ENCODE measurements at places on chromosomes 3 and 15.

GRCh38 chr15:72153269-72154000, 35.2 kb downstream of the SENP8 start:
- no peak for DNase-seq

DNA sequence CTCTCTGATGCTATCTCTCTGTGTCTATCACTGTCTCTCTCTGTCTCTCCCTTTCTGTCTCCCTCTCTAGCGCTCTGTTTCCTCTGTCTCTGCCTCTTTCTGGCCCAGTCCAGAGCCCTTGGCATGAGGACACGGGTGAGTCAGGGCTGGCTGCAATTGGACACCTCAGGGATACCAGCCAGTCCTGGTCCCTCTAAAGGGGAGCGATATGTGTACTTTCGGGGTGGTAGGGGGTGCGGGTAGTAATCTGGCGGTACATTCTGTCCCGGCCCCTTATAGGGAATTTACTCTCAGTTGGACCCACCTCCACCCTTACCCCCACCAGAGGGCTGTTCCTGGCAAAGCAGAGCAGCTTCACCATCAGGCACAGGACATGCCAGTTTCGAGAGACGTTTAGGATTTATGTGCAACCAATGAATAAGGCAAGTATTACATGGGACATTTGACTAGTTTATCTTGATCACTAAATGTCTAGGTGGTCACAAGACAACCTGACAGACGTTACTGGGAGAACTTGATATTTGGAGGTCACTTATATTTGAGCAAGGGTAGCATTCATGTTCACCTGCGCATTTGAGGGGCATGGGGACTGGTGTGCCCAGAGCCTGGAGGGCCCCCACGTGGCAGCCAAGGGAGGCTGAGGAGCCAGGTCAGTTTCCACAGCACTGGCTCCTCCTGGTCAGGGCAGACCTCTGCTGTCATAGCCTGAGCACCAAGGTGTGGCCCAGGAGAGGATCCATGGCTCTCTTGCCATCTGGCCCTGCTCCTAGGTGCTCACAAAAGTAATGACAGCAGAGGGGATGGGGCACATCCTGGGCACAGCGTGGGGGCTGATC, 256.1 kb downstream of the PLCL2 start:
- no peak for DNase-seq

- DNase-seq = no peak
Measured at GRCh38 chr15:45794304-45794703, 159.5 kb downstream of the SQOR start.

DNA sequence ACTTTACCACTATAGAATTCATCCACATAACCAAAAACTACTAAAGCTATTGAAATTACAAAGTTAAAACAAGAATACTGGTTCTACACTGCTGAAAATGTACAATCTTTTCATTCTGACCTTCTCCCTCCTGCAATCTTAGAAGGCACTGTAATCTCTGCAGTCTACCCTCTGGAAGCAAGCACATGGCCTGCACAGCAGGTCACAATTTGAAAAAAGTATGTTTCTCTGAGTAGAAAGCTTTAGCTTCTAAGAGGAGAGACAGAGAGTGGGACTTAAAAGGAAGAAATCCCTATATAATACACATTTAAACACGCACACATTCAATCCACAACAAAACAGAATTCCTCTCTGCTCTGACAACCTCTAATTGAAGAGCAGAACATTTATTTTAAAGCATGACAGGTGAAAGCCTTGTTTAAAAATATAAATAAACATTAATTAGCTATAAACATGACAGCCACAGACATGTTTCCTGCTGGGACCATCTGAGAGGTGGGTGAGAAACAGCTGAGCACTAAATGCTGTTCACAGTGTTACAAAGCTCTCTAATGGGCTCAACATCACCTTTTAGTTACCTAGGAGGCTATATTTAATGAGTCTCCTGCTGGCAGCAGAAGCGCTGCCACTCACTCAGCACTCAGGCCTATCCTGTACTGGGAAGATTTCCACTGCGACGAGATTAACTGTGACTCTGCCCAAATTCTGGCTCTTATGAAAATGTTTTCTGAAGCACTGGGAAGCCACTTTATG, 447.4 kb downstream of the AGBL1 start:
- no peak for DNase-seq

DNA sequence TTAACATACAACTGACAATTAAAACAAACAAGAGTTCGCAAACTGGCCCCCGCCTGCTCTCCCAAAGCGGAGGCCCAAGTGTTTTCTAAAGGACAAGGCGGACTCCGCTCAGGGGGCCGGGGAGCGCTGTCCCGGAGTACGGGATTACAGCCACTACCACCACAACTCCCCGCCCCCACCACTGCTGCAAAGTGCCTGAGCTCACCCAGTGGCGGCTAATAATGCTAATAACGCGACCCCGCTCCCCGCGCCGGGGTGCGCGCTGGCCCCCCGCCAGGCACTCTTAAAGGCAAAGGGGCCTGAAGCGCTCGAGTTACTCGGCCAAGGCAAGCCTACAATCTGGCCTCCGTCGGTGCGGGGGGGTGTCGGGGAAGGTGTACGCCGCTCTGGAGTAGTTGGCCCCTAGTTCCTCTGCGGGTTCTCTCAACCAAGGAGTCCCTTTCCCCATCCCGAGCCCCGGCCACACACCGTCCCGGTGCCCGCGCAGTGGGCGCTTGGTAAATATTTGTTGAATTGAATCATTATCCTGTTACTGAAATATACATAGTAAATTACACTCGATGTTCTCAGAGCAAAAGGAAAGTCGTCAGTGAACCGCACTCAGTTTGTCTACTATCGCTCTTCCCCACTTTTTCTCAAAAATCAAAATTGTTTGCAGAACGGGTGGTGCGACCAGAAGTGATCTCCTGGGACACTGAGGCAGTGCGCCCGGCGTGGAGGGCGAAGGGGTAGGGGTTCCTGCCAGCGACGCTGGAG, 827 bp downstream of the WNT5A start:
- no peak for DNase-seq

GRCh38 chr3:194087995-194088855, 47.7 kb upstream of the HES1 start:
- no peak for DNase-seq

DNA sequence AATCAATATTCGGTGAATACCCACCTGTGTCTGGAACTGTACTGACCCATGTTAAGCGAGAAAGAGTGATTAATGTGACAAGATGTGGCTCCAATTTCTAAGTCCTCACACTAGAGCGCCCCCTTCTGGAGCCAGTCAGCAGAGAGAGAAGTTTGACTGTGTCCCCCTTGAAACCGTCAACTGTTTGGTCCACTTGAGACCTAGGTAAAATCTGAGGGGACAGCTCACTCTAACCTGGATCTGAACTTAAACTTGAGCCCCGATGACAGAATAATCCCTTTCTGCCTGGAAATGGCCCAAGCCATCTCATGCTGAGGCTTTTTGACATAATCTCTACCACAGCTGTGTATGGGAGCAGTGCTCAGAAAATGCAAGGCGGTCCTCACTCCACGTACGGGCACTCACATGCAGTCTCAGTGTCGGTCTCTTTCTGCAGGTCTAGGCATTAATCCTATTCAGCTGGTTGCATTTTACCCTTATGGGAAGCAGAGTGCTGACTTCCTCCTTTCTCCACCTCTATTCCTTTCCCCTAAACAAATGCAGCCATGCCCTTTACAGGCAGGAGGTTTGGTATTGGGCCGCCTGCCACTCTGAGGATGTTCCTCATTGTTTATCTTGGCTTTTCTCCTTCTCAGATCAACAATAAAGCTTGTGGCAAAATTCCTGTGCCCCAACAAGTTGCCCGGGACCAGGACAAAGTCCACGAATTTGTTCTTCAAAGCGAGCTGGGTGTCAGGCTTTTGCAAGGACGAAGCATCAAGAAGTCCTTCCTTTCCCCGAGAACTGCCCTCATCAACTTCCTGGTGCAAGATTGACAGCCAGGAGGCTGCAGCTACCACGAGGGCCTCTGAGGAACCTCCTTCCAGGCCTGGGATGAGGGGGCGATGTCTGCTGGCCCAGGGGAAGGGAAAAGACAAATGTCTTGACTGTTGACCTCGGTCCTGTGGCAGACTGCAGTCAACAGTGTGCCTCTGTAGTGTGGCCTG, 47.5 kb upstream of the LIMD1 start:
- DNase-seq = no peak

DNA sequence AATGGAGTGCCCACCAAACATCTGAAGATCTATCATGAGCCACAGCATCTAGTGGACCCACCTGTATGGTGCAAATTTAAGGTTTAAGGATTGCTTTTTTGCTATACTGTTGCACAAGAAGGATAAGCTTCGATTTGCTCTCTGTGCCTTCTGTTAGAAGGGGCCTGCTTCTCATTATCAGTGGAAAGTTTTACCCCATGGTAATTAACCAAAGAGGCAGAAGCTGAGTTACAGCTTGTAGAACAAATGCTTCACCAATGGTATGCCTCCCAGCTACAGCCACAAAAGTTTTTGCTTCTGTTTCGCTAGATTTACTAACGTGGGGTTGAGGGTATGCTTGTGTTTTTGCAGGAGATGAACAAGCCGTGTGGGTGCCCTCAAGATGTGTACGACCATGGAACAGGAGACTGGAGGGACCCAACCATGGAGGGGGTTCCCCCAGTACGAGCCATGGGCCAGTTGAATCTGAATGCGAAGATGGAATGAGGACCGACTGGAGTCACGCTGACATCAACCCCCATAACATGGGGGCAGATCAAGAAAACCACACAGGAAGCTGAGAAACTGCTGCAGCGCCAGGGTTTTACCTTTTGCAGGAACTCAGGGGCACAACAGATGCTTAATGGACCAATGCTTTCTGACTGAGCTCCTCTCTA, 43.5 kb downstream of the ACAD9 start:
- DNase-seq = no peak

DNA sequence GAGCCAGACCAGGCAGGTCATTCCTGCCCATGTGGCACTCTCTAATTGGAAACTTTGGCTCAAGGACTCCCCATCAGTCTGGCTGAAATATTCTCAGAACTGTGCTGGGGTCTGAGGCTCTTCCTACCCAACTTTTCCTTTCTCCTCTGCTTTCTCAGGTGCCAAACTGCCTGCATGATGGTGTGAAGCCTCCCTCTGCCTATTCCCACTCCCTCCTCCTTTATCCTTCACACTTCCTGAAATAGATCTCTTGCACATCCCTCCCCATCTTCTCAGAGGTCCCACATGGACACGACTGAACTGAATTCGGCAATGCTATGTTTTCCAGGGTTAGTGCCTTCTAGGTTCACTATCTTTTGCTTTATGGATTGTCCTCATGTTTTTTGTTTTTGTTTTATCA, 12.5 kb downstream of the LIPH start:
- DNase-seq = no peak

- DNase-seq = no peak
Measured at GRCh38 chr15:75211436-75212199, 9.9 kb downstream of the C15orf39 start.

DNA sequence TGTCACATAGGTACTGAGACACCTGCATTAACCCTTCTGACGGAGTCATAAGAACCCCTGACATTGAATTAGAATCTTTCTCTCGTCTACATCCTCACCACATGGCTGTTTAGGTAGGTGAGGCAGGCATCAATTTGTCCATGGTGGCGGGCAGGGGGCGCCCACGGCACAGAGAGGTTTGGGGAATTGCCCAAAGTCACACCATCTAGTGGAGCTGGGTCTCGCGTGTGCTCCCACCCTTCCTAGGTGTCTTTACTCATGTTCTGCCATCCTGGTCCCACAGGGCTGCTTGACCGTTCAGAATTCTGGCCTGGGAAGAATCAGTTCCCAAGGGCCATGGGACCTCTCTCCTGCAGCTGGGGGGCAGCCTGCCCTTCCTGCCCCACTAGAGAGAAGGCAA, 14.7 kb upstream of the DLL4 start:
- DNase-seq = no peak

DNA sequence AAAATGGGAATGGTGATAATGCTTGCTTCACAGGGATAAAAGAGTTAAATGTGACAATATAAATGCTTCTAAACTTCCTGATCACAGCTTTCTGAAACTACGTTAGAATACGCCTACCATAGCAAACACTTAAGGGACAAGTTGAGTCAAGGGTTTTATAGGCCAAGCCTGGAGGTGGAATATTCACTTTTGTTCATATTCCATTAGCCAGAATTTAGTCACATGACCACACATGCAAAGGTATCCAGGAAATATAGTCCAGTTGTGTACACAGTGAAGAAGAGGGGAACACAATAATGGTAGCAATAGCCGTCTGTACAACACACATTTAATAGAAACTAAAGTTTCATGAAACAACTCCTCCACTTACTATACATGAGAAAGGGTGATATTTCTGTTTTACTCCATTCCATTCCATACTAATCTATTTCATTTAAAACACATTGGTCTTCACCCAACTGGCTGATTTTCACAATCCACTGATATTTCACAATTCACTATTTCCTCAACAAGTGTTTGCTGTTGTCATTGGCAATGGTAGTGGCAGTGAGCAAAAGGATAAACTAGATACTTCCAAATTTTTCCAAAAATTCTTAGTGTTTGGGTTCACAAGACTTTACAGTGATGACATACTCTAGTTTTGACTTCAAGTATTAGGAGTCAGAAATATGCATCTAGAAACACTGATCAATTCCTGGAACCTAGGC, 270.9 kb downstream of the ERC2 start:
- DNase-seq = no peak

DNA sequence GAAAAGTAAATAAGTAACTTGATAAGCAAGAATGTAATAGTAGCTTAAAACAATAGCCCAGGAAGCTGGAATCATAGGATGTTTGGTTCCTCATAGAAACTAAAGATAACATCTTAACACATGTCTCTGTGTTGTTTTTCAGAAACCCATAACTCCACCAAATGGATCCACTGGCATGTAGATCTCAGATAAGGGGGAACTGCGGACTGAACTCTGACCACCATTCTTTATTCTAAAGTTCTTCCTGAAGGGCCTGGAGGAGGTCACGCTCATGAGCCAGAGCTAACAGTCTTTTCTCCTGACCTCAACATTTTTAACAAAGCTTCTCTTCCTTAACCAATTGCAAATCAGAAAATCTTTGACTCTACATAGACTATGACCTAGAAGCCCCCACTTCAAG, 101.9 kb downstream of the SOX14 start:
- DNase-seq = no peak

DNA sequence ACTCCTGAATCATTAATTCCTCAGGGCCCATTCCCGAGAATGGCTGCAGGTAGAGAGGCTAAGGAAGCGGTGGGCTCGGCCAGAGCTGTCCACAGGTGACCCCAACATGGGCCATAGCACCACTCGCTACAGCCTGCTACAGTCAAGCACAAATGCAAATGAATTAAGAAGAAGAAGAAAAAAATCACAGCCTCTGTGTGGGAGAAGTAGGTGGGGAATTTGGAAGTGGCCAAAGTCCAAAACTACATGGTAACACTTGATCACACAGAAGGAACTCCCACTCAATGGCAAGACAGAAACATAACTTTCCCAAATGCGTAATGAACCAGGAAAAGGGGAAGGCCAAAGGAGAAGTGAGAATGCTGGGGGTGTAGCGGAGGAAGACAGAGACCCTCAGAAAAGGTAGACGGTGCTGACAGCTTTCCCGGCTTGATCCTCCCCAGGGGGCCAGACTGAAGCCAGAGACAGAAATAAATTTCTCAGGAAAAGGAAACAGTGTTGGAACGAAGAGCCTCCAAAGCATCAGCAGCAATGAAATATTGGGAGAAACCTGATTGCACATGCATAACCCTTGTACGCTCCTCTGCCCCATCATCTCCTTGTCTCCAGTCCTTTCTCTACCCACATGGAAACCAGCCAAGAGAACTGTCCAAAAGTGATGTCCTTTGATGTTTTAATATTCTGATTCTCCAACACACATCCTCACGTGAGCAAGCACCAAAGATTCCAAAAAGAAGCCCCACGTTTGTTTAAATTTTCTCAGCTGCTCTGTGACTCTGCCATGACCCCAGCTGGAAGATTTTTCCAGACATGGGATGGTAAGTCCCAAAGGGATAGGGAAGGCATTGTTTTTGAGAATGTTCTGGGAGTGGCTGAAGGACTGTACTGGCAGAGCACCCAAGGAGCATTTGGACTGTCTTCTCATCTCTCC, 107.6 kb downstream of the OXNAD1 start:
- no peak for DNase-seq
